Urinary bladder (tissue), 4 donors: ENCODE measurements at places on chromosomes 1 and 21. TPM values are rescaled to one million over a fixed set of nuclear protein-coding genes. Genes with fewer than 3 reads are reported as not detected.

DNA sequence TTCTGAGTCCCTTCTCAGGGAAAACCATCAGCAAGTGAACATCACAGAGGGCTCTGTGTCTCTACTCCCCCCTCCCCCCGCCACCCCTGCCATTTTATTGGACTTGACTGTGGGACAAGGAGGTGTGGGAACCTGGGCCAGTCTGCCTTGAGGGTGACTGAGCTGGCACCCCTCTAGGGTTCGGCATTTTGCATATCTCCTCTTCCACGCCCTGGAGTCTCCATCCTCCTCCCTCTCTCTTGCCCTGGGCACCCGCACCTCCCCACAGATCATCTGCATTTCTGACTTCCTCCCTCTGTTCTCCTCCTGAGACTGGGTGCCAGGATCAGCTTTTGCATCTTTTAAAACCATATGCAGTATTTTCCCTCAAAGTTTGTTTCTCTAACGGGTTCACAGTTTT lies 107.1 kb upstream of the ERRFI1 start:
- DNase-seq, result no peak

COL6A2 gene
- polyA plus RNA-seq, result 1,471 TPM

FHAD1 gene
- 0.38 TPM for polyA plus RNA-seq

NID1 gene
- polyA plus RNA-seq, result 207 TPM

DNA sequence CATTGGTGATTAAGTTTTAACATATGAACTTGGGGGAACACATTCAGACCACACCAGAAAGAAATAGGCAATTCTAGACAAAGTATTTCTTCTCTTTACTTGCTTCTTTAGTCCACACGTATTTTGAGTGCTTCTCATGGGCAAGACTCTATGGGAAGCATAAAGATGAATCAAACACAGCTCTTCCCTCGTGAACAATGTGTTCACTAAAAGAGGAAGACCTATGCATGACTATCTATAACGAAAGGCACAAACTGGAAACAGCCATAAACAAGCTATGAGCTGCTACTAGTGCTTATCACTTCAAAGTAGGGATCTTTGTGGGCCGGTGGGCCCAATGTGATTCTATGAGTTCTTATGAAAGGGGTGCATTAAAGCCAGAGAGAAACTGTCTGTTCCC lies 53.0 kb upstream of the PRDX6 start:
- no peak for DNase-seq

GRCh38 chr1:160546942-160547341 lies 23.9 kb upstream of the SLAMF6 start:
- DNase-seq, result no peak

- DNase-seq, result no peak
Measured at GRCh38 chr1:152313319-152313801, 11.7 kb downstream of the FLG start.

- DNase-seq, result no peak
Measured at GRCh38 chr1:198486903-198487302, 53.6 kb downstream of the ATP6V1G3 start.

- no peak for DNase-seq
Measured at GRCh38 chr1:85397490-85398032, 67.4 kb downstream of the DDAH1 start.

- no peak for DNase-seq
Measured at GRCh38 chr21:45499970-45500577, 42.2 kb downstream of the SLC19A1 start.

STYXL2 gene
- not detected for polyA plus RNA-seq

DNA sequence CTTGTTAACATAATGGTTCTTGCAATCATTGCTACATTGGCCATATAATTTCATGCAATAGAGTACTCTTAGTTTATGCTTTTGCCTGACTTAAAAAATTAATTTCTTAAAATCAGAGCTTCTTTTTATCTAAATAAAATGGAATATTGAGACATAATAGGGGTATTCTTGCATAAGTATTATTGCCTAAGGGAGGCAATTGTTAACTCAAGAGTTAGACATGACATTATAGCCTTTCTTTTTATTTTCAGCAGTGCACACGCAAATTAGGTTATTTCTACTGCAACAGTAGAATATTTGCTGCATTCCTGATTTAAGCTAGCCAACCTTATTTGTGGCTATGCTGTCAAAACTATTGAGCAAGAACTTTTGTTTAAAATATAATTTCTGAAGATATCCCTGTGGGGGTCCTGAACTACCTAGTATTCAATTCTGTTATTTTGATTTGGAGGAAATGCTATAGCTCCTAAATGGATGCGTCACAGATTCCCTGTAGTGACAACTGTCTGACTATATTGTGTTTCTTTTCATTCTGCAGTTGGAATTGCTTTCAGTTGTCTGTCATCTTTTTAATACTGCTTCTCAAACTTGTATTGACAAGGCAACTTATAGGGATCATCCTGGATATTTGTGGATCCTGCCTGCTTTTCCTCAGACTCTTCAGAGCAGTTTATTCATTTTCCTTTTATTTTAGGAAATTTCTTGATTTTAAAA lies 211.0 kb downstream of the PATJ start:
- DNase-seq, result no peak
